CD14-positive monocyte (primary cell): ENCODE measurements at places on chromosomes 7 and 10. TPM values are rescaled to one million over a fixed set of nuclear protein-coding genes. Genes with fewer than 3 reads are reported as not detected.
A peak's percentile ranks its signal among the peaks of the same experiment; 100 is the strongest.

DNA sequence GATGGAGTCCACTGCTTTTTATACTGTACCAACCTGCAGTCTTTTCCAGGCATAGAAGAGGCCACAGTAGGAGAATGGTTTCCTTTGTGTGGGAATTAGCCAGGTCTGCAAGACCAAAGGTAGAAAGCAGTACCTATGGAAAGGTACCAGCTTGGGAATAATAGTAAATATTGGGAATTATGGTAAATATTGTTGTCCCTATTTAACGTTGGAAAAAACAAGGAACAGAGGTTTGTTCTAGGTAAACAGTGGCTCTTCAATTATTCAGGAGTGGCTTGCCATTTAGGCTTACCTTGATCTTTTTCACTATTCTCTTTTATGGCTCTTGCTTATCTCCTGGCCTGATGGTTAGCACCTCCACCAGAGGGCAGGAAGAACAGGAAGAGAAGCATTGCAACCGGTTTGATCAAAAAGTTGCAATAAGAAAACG, 43.9 kb upstream of the GSAP start:
- no peak for DNase-seq

Gene BMI1
- polyA plus RNA-seq: 7.5 TPM

GRCh38 chr10:132891368-132891767, 51.0 kb downstream of the CFAP46 start:
- no peak for DNase-seq

Gene OPALIN
- not detected for polyA plus RNA-seq

Gene LEP
- polyA plus RNA-seq: 0.13 TPM

Gene PNLIPRP3
- polyA plus RNA-seq: not detected

DNA sequence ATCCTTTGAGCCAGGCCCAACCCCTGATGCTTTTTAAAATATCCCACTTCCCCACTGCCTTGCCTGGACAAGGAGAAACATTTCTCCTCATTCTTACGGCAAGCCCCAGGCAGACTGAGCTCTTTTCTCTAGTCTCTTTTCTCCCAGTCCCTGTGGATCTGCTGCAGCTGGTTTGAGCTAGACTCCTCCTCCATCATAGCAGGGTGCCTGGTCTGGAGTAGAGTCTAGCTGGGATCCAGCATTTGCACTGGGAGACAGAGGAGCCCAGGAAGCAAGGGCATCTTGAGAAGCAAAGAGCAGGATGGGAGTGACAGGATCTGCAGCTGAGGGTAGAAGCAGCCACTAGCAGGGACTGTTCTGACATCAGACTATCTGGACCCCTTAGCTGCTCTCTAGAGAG, 562.3 kb upstream of the COBL start:
- DNase-seq: no peak

DNA sequence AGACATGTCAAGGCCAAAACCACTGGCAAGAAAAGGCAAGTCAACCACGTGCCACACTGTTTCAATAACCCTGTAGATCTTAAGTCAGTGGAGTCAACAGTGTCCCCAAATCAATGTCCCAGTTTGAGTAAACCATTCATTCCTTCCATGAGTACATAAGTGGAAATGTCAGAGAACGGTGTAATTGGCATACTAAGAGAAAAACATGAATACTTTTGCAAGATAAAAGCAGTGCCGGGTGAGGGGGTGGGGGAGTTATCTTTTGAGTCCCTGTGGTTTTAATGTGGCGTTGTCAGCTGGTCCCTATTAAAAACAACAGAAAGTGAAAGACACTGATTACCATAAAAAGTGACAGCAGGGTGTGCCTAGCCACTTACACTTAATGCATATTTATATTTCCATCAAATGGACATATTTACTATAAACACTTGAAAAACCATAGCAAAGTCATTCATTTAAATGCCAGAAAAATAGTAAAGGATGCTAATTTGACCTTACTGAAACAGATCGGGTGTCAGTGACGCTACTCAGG, 37.8 kb downstream of the RSU1 start:
- no peak for DNase-seq

DNA sequence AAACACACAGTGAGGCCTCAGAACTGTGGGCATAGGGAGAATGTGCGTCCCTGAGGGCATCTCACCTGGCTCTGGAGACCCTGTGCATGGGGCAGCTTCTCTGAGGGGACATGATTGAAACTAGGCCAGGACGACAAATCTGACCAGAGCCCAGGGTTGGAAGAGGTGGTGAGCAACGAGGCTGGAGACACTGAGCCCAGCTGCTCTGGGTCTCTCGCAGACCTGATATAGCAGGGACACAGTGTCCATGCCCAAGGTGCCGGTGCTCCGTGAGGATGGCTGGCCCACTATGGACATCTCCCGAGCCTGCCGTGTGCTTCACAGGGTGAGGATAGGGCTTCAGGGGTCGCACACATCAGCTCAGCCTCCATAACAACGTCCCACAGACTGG, 49.3 kb upstream of the INSIG1 start:
- DNase-seq: no peak

DNA sequence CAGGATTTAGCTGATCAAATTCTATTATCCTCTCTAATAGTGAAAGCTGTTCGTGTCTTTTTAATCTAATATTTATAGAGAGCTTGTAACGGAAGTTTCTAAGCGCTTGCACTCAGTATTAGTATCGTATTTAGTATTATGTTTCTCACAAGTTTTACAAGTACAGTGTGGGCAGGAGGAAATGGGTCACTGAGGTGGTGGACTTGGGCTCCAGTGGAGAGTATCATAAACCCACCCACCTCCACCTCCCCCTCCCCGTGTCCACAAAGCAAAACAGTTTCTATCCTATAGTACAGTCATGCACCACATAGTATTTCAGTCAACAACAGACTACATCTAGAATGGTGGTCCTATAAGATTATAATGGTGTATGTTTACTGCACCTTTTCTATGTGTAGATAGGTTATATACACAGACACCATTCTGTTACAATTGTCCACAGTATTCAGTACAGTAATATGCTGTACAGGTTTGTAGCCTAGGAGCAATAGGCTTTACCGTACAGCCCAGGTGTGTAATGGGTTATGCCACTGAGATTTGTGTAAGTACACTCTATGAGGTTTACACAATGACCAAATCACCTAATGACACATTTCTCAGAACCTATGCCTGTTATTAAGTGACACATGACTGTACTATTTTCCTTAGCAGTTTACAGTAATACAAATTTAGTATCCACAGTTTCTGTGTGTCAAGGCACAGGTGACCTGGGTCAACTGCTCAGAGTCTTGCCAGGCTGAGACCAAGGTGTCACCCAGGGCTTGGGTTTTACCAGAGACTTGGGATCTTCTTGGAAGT, 1021.3 kb upstream of the C7orf33 start:
- DNase-seq: no peak

DNA sequence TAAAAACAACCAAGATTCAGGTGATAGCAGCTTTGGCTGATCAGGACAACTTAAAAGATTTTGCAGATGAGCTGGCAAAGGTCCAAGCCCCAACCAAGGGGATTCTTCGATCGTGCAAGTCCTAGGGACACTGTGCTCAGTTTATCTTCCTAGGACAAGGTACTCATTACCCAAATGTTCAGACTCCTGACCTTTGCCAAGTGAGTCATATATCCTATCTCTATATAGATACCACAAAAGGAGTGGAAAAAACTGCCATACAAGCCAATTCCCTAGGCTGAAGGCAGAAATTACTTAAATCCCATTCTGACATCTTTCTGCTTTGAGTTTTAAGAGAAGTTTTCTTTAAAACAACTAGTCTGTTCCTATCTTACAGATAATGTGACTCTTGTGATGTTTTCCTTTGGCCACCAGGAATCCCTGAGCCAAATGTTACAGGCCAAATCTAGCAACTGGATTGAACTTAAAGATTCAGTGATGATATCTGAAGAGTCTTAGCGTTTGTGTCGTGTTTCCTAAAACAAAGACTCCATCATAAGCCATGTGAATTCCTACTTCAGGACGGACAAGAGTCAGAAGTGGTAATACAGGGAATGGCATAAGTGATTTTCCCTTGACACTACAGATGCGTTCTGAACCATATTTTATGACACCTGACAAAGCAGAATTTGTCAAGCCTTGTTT, 142.6 kb upstream of the ASAH2 start:
- DNase-seq: no peak

Gene HTRA1
- polyA plus RNA-seq: 0.85 and 2.2 TPM in 2 replicates

- DNase-seq: no peak
Measured at GRCh38 chr7:5265320-5266190, 17.2 kb upstream of the SLC29A4 start.

- no peak for DNase-seq
Measured at GRCh38 chr7:93442478-93443224, 131.9 kb downstream of the CALCR start.

DNA sequence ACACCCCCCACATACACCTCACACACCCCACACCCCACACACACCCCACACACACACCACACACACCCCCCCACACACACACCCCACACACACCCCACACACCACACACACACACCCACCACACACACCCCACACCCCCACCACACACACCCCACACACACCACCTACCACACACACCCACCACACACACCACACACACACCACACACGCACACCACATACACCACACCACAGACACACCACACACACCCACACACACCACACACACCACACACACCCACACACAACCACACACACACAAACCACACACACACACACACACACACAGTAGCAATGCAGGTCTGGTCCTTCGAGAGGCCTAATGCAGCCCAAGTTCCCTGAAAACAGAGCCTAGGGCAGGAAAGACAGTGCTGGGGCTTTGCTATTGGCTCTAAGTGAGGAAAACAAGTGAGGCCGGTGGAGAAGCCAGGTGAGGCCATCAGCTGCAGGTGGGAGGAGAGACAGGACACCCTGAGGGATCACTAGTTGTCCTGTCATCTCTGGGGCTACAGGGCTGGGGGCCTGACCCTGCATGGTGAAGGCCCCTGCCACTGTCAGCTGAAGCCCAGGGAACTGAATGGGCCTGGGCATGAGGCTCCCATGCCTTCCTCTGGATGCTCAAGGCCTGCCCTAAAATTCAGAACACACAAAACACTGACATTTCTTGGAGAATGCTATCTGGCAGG, 92.6 kb downstream of the CYTH3 start:
- no peak for DNase-seq

DNA sequence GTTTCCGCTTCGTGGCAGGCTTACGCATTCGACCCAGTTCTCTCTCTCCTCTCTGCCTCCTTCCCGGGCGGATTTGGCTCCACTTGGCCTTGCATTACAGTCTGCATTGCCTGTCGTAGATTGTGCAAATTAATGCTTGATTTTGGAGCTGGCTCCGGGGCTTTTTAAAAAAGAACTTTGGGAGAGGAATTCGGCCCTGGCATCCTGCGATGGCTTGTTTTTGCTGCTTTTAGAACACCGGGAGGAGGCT, 767 bp downstream of the EIF4EBP2 start:
- DNase-seq: peak; percentile 31

- DNase-seq: no peak
Measured at GRCh38 chr10:123678376-123678775, 12.2 kb downstream of the GPR26 start.

DNA sequence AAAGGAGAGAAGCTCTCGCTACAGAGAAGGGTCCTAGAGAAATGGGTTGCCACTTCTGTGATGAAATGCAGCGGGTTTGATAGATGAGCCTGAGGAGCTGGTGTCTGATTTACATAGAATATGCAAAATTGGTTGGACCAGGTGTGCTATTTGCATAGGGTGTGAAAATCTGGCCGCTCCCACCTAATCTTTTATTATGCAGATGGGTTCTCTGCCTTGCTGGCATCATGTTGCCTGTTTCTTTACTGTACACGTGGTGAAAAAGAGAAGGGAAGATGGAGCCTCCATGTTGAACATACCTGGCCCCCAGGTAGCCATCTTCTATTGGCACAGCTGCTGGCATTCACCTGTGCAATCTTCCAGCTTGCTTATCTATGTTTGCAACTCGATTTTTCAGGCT, 212.2 kb downstream of the ANKRD7 start:
- no peak for DNase-seq

GRCh38 chr10:36221101-36221500, 579.0 kb upstream of the FZD8 start:
- DNase-seq: no peak

DNA sequence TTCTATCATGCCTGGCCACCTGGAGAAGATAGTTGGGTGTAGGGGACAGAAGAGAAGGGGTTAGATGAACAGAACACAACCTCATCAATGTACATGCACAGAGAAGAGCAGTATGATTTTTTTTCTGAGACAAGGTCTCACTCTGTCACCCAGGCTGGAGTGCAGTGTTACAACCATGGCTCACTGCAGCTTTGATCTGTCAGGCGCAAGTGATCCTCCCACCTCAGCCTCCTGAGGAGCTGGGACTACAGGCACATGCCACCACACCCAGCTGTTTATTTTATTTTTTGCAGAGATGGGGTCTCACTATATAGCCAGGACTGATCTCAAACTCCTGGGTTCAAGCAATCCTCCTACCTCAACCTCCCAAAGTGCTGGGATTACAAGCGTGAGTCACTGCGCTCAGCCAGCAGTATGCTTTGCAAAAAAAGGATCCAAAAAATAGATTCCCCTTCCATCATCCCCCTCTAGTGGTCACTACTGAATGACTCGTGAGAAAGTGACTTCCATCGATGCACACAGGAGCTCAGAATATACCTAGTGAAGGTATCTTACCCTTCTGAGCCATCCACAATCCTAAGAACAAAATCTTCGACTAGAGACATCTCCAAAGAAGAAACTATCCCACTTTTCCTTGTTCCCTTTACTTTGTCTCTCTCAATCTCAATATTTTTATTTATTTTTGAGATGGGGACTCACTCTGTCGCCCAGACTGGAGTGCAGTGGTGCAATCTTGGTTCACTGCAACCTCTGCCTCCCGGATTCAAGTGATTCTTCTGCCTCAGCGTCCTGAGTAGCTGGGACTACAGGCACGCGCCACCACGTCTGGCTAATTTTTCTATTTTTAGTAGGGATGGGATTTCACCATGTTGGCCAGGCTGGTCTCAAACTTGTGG, 21.0 kb downstream of the ZCWPW1 start:
- DNase-seq: peak; percentile 65

Gene ZMIZ2
- polyA plus RNA-seq: 1.9 TPM

GRCh38 chr7:152759949-152760853, 649 bp downstream of the ACTR3B start:
- DNase-seq: no peak

DNA sequence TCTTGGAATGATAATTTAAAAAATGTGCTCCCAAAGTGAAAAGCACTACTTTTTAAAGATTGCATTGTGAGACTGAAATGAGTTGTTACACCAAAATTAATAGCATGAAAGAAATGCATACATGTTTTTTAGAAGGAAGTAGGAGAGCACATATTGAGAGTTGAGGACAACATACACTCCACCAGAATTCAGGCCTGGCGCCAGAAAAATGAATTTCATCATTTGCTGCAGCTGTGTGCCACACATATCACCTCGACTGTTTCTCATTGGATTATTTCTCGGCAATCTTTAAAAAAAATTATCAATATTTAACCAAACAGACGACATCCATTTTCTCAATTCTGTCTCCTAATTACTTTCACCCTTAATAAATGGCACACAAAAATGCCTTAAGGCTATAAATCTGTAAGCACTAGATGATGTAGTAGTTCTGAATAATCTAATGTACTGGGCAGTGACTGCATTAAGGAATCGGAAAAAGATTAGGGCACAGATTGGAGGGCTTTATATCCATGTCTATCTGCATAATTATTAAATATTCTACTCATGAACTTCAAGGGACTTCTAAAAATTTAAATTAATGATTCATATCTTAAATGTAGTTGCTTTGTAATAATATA, 590.4 kb downstream of the NXPH1 start:
- DNase-seq: no peak

GRCh38 chr7:124836173-124836572, 70.6 kb upstream of the GPR37 start:
- DNase-seq: no peak

GRCh38 chr10:14852236-14852635, 14.1 kb downstream of the HSPA14 start:
- no peak for DNase-seq
